Iris pigment epithelial cell (primary cell): ENCODE measurements at places on chromosomes 4 and X.

DNA sequence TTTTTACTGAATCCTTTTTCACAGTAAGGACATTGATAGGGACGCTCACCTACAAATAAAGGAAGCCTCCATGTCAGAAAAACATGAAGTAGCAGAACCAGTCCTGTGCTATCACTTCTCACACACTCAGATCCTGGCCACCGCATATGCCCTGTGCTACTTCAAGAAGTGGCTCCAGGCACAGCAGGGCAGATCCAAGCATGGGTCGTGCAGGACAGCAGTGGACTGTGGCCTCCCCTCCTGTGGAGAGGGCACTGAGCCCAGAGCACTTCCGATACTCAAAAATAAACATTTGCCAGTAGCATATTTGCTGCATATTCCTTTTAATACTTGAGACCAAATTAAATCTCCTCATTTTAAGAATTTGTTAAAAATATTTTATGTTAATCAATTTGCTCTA, 167.9 kb downstream of the PRDM5 start:
- no peak for DNase-seq

DNA sequence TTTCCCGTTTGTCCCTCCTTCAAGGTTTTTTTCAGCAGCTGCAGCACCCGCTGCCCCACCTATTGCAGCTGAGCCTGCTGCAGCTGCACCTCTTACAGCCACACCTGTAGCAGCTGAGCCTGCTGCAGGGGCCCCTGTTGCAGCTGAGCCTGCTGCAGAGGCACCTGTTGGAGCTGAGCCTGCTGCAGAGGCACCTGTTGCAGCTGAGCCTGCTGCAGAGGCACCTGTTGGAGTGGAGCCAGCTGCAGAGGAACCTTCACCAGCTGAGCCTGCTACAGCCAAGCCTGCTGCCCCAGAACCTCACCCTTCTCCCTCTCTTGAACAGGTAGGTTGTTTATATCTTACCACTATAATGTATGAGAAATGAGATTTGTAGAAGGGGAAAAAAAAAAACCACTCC, 4.5 kb downstream of the PRR27 start:
- DNase-seq, result no peak

GRCh38 chr4:71304289-71304850, 34.5 kb upstream of the SLC4A4 start:
- no peak for DNase-seq

DNA sequence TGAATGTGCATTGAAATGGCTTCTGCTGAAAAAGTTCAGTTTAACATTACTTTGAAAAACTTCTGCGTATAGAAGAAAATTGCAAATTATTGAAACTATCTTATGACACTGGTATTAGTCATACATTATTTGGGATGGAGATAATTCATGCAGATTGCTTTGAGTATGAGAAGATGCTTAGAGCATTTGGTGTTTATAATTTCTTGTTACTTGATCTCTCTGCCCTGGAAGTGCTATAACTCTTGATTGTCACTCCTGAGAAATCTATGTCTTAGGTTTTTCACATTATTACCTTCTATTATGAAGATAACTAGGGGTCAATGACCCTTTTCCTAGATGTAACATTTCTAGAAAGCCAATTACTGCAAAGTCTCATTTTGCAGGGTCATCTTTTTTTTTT, 36.4 kb downstream of the TMEM131L start:
- DNase-seq, result peak; percentile 54

- DNase-seq, result peak; percentile 47
Measured at GRCh38 chr4:101114936-101115372, 232.4 kb downstream of the PPP3CA start.

DNA sequence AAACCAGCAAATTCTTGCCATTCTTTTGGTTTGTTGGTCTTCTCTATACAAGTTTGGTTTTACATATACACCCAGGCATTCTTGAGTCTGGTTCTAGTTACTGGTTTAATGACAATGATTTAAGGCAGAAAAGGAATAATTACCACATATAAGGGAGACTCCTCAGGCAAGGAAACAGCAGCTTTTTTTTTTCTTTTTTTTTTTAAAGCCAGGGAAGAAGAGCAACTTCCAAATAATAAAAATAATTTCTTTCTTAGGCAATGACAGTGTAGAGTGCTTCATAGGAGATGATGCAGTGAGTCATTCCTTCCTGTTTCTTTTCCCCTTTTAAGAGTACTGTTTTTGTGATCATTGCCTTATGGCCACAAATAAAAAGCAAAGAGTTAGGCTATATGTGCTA, 289.7 kb downstream of the DKK2 start:
- DNase-seq, result peak; percentile 79

DNA sequence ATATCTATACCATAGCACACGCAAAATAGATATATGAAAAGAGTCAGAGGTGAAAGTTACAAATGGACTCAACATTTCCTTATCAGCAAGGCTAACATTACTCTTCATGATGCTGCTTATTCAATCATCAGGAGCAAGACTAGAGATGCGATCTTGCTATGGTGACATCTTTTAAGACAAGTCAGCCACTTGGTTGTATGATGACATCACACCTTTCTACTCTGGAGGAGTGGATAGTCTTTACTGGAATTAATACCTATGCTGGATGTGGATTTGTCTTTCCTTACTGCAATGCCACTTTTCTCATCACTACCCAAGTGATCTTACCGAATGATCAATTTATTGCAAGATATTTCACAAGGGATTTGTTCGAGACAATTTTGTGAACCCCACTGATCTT, 87.0 kb upstream of the SPOCK3 start:
- DNase-seq, result no peak

DNA sequence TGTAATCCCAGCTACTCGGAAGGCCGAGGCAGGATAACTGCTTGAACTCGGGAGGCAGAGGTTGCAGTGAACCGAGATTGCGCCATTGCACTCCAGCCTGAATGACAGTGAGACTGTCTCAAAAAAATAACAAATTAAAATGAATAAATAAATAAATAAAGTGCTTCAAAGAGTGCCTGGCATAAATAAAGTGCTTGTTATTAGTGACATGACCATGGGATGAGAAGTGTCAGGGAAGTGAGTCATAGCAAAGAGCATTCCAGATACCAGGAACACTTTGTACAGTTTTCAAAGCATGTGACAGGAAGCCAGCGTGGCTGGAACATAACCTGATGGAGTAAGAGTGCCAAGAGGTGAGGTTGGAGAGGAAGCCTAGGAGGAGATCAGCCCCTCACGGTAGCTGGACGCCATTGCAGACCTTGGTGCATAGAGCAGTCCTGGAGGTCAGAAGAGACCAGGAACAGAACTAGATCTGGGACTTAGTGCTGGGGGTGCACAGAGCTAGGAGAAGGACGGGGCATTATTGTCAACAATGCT, 6.0 kb upstream of the WDR13 start:
- DNase-seq, result peak; percentile 80

DNA sequence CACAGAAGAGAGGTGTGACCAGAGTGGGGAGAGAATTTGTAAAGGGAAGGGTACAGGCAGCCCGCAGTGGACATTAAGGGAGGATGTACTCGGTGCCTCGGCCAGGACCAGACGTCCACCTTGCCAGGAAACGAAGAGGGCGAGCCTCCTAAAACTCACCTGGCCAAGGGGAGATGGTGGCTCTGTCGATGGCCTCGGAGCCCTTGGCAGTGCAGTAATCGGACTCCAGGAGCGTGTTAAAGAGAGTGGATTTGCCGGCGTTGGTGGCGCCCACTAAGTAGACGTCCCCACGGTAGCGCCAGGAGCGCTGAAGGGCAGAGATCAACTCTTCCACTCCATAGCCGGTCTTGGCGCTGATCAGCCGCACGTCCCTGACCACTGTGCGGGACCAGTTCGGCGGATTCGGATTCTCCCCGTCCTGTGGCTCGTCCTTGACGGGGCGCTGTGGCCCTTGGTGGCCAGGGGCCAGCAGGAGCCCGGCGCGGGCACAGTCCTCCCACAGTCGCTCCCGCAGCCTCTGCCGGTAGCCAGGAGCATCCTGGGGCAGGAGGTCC, 1.0 kb downstream of the NOA1 start:
- peak; percentile 15 for DNase-seq

DNA sequence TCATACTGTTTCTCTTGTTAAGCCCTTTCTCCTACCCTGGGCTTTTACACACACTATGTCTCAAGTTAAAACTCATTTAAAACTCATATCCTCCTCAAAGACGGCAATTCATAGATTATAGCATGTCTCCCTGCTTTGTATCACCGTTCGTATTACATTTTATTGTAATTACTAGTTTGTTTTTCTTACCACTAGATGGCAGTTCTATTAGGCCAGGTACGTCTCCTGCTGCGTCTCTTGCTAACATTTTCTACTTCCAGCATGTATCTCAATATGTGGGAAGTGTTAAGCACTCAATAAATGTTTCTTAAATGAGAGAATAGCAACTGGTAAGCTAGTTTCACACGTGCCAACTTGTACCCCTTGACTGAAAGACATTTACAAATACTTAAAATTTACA, 450.3 kb upstream of the PCDH7 start:
- DNase-seq, result no peak

DNA sequence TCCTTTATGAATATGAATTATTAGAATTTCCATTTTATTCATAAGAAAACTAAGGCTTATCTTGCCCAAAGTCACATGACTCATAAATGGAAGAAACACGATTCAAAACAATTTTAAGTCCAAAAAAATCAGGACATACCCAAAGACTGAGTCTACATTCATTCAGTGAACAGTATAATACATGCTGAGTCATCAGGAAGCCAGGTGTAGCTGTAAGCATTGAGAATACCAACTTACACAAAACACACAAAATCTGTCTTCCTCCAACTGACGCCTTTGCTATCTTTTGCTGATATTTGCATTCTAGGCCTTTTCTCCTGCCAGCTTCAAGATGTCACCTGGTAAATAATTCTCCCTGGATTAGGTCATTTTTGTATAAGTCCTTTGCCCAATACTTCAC, 520.1 kb upstream of the GALNT7 start:
- DNase-seq, result peak; percentile 8

DNA sequence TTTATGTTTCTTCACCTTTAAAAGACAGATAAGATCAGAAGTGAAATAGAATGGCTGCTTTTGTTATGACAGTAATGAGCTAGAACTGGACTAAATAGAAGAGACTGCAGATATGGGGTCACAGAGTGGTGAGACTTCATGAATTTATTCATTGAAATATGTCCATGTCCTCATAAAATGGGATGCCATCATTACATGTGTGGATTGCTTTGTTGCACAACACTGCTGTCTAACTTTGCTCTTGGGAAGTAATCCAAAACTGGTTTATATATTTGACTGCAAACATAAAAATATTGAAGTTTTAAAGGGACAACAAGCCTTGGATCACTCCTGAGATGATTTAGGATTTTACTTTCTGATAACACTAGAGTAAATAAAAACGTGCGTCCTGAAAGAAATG, 209.2 kb upstream of the FAT4 start:
- peak; percentile 80 for DNase-seq

DNA sequence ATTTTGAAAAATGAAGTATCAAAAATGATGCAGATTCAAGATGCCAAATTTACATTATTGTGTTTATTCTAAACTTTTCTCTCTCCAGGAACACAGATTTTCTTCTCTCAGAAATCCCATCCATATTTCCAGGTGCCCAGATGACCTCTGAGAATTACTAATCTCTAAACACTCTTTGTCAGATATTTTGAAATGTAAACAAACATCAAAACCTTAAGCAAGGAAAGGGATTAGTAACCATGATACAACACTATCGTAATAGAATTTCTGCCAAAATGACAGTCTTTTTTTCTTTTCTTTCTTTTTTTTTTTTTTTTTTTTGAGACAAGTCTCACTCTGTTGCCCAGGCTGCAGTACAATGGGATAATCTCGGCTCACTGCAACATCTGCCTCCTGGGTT, 76.7 kb downstream of the PDS5A start:
- DNase-seq, result peak; percentile 26

- DNase-seq, result peak; percentile 61
Measured at GRCh38 chr4:107564326-107564725, 155.7 kb downstream of the PAPSS1 start.

DNA sequence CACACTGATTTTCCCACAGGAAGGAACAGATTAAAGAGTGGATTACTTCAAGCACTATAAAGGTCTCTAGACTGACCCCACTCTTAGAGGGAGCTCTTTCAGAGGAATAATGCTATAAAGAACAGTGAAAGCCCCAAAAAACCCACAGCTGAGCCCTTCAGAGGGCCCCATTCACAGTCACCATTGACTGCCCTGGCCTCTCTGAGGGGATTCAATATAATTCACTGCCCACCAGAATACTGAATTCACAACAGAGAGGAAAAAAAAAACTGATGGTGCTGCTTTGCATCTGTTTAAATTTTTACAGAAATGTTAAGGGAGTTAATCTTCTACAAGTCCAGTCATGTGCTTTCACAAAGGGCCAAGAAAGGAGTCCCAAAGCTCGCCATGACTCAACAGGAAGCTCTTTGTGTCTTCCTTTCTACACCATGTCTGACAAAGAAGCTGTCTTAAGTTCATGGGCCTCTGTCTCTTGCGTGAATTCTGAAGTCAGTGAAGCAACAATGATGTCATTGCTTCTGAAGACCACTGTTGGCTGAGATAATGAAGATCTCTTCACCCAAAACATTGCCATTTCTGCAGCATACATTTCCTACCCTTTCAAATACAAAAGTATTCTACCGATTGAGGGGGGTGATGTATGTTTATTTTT, 174.9 kb downstream of the ADAMTS3 start:
- peak; percentile 47 for DNase-seq

DNA sequence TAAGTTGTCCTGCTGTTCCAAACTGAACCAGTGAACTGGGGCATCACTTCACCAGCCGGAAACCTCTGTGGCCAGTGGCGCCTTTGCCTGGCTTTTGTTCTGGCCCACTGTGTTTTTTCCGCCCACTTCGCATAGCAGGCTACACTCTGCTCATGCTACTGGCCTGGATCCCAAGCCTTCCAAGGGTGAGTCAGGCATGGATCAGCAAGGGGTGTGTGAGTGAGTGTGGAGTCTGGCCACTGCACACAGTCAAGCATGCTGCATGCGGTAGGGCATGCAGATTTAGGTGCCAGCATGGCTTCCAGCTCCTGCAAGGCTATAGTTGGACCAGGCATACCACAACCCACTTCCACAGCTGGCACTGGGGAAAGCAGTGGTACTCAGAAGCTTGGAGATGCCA, 1967.9 kb downstream of the C4orf33 start:
- peak; percentile 12 for DNase-seq

- DNase-seq, result no peak
Measured at GRCh38 chrX:107293056-107293455, 86.6 kb downstream of the DNAAF6 start.

- DNase-seq, result peak; percentile 88
Measured at GRCh38 chrX:119654112-119654531, 38.8 kb downstream of the SEPTIN6 start.

DNA sequence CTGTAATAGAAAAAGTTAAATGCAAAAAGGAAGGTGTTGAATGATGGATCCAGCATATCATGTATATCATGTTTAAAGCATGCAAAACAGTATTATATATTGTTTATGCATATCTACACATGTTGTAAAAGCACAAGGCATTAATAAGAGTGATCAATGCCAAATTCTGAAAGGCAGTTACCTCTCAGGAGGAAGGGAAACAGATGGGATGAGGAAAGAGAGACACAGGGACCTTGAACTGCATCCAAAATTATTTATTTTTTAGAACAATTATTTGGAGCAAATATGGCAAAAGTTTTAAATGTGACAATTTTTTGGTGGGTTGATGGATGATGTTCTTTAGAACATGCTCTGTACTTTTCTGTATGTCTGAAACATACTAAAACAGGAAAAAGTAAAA, 193.4 kb downstream of the CLCN4 start:
- DNase-seq, result no peak
